CD4-positive, alpha-beta T cell treated with Interleukin-10 for 1 hour (primary cell): ENCODE measurements at places on chromosomes 6 and 20.

DNA sequence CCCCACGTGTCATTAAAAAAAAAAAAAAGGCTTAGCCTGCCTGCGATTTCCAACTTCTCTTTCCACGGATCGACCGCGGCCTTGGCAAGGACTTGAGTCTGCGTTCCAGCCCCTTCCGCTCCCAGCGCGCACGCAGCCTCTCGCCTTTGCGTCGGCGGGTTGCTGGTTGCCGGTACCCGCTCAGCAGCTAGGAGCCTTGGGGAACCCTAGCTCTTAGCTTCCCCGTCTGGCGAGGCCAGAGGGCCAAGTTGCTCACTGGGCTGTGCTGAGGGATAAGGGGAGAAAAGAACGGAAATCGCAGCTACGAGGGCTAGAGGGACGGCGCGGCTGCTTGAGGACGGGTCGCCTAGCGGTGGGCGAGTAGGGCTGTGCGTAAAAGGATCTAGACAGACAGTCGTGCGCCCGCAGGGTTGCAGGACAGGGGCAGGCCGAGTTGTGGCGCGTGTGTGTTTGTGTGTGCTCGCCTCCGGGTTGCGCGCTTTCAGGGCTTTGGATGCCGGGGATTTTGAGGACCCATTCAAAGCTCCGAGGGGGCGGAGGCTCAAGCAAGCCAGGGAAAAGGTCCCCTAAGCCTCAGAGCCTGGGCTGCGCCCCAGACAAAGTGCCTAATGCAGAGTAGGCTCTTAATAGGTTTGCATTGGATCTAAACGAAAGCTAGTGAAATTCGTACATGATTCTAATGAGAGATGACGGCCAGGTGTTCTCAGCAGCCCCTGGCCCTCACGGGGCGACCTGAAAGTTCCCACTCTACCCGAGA, 40.5 kb upstream of the OSTM1 start:
- DNase-seq = no peak

GRCh38 chr6:169186496-169187169, 67.0 kb downstream of the THBS2 start:
- DNase-seq = no peak

DNA sequence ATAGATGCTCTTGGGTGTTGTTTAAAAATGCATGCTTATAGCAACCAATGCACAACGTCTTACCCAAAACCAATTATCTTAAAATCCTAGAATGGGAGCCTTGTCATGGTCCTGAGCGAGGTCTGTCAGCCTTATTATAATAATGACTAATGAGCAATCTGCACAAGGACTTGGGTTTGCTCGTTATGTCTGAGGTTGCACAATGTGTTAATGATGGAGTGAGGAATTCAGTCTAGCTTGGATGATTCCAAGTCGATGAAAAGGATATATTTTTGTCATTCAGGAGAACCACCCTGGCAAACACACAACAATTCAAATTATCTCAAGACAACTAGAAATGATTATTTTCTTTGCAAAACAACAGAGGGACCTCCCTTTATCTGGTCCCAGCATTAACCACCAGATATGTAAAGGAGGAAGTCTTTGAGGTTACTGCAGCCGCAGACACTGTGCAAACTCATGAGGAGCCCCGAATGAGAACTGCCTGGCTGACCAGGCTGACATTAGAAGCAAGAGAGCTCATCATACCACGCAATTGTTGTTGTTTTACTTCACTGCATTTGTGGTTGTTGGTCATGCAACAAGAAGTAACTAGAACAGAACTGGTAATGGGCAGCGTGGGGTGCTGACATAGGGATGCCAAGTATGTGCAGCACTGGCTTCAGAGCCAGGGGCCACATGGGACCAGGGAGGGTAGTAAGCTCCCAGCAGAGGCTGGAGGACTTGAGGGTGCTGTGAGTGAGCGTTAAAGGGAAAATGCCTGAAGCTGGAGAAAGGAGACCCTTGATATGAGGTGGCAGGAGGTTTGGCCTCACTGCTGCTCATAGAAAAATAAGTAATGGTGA, 488.3 kb downstream of the CDH26 start:
- no peak for DNase-seq

- DNase-seq = no peak
Measured at GRCh38 chr6:110020888-110021287, 42.8 kb downstream of the GPR6 start.

GRCh38 chr6:116881236-116881635, 4.2 kb downstream of the RFX6 start:
- DNase-seq = no peak

GRCh38 chr6:18444111-18444510, 57.0 kb downstream of the RNF144B start:
- DNase-seq = no peak
